SIG-M5 (cell line): ENCODE measurements at places on chromosomes 16 and 17.
A peak's percentile ranks its signal among the peaks of the same experiment; 100 is the strongest.

- DNase-seq, result no peak
These were observed 878 bp upstream of the DNAJA2 start for GRCh38 chr16:46974352-46974751.

GRCh38 chr16:68446681-68447652, 1.3 kb downstream of the SMPD3 start:
- no peak for DNase-seq

DNA sequence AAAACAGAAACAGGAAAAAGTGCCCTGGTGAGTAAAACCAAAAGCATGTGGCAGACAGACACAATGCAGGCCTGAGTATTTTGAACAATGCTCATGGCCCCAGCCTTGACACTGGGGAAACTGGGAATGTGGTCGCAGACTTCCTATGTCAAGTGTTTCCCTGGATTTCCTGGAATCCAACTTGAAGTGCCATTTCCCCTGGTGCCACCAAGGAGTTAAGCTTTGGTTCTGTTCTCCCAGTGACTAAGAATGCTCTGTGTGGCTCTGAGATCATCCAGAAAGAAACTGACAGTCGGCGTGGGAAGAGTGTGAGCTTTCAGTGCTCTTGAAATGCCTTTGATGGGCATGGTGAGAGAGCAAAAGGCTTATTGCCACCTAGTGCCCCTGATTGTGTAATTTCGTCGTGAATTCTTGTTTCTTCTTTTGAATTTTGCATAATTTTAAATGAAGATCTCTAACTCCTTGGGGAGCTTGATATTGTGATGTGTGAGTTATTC, 96.0 kb downstream of the YPEL2 start:
- no peak for DNase-seq

DNA sequence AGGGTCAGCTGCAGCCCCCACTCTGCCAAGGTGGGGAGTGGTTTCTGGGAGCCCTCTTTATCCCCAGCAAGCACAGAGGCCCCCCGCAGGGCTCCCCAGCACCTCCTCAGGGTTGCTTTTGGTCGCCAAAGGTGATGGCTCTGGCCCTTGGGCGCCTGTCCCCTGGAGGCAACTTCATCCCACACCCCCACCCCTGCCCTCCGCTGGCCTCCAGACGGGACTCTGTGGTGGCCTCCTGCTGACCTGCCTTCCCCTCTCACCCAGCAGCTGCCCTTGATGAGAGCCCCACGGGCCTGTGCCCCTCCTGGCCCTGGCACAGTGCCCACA, 7.8 kb upstream of the RHOT2 start:
- DNase-seq, result no peak

DNA sequence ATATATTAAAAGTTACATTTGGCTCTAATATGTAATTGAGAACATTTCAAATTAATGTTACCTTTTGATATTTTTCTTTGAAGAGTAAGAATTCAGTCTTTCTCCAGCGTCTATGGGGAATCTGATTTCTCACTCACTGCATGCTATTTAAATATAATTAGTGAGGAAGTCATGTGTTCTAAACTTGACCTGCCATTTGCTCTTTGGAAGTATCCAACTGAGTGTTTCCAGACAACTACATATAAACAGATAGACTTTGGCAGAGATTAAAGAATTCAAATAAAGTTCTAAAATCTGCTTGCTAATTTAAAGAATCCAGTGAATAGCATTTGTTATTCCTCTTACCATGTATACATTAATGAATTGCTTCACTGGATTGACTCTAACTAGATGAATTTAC, 23.5 kb downstream of the OMG start:
- no peak for DNase-seq

DNA sequence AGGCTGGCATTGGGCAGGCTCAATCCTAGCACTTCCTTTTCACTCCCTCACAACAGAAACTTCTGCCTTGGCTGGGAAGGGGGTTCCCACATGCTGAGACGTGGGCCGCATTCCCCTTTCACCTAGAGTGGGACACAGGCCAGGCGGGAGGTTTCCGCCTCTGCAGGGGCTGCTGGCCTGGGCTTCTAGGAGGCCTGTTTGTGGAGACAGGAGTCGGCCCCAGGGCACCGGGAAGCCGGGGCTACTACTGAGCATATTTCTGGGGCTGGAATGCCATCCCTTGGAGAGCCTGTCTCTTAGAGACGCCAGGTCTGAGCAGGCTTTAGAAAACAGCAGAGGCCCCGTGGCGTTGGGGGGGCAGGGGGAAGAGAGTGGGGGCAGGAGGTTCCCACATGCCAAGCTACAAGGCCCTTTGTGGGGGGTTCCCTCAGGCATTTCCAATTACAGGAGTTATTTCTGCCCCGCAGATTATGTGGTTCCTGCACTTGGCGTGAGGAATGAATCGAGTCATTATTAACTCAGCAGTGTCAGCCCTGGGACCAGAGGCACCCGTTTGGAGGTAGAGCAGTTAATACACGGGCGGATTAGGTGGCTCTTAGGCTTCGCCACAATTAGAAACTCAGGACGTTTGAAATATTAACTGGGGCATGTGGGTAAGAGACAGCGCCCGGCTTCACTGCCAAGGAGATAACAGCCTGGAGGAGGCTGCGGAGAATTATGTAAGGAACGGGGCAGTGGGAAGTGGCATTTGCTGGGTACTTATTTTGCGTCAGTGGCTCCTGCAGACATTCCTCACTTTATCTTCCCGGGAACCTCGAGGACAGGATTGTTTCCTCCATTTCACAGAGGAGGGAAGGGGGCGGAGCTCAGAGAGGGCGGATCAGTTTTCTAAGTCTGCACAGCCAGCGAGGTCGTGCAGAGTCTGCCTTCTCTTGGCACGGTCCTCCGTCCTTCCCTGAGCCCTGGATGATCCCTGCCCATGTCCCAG, 162.5 kb downstream of the MAF start:
- no peak for DNase-seq

DNA sequence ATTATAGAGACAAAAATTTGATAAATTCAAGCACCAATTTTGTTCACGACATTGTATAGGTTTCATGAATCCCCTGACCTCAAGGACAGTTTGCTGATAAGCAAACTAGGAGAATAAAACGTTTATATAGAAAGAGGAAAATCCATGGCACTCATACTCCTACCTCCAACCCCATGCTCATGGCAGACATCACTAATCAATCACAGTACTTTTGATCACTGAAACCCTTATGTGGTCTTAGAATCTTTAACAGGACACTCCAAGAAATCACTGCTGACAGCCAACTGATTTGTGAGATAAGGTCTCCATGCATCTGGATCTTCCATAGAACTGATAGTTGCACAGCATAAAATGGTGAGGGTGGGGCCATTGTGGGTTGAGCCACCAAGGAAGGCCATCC, 4.7 kb upstream of the NHERF1 start:
- DNase-seq, result no peak

GRCh38 chr17:42227849-42228700, 33.8 kb upstream of the GHDC start:
- no peak for DNase-seq

GRCh38 chr16:84717484-84717883, 17.7 kb downstream of the USP10 start:
- DNase-seq, result no peak

- DNase-seq, result peak; percentile 32
These were observed 20.9 kb downstream of the AKTIP start for GRCh38 chr16:53482123-53482522.
